ENCODE measurements at places on chromosomes 5 and 9.

DNA sequence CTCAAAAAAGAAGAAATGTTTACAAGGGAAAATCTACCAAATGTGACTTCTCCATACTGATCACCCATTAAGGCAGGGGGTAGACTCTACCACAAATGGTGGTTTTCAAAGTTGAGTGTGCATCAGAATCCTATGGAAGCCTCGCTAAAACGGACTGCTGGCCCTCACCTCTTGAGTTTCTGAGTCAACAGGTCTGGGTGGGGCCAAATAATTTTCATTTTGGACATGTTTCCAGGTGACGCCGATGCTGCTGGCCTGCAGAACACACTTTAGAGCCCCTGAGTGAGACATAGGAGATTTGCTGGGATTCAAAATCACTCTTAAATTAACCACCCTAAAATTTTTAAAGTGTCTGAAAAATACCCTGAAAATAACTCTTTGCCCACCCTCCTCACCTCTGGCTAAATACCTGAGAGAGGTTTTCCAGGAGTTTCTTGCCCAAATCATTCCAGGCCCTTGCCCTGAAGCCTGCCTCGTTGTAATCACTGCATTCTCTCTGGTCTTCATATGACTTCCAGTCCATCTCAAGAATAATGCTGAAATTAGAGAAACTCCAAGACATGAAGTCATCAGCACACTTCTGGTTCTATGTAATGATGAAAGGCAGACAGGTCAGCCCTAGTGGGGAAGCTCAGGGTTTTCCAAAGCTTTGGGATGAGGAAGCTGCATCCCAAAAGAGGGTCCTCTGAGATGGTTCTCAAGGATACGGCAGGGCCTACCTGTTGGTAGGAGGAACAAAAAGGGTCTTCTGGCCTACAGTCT lies 18.2 kb downstream of the C9orf152 start:
- DNase-seq: no peak

GRCh38 chr5:129118405-129118804 lies 23.9 kb downstream of the ISOC1 start:
- DNase-seq: no peak

DNA sequence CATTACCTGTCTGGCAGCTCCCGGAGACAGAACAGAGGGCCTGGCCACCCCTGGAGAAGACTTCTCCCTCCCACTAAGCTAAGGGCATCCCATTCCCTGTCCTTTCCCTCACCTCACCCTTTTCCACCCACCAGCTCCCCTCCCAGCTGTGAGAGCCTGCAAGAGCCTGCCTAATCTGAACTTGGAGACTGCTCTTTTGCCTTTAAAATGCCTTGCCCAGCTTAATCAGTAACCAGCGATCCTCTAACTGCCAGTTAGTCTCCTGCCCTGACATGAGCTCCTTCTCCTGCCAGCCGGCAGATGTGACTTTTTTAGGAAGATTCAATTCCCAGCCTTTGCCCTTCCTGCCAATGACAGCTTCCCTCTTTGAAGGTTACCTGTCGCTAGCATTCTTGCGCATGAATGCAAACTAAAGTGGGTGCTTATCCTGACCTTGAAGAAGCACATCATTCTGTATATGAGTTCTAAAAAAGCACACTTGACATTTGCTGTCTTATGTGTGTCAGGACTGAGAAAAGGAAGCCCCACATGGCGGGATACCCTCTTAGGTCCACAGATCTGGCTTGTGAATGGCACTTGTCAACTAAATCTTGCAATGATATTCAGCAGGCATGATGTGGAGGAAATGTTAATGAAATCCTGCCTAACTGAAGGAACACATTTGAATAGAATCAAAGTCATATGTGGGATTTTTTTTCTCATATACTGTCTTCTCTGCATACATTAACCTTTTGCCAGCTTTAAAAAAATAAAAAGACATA lies 411.2 kb upstream of the SLC30A5 start:
- DNase-seq: no peak

GRCh38 chr9:106284296-106284695 lies 578.7 kb upstream of the ZNF462 start:
- no peak for DNase-seq

GRCh38 chr5:55758231-55758630 lies 20.4 kb downstream of the DDX4 start:
- no peak for DNase-seq

DNA sequence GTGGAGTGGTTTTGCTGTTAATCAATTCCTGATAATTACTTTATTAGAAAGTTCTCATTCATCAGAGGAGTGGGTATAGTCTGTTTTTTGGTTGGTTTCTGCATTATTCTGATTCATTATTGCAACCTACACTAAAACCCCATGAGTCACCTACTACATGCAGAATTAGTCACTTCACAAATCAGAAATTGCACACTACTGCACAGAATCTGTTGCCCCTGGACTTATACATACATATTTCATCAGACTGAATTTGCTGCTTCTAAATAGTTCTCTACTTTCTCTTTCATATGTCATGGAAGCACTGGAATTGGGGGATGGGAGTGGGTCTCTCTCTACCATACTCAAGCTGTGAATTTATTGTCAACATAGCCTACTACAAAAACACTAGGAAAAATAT lies 585.1 kb downstream of the DNAH5 start:
- DNase-seq: no peak

GRCh38 chr9:89484475-89485404 lies 13.2 kb downstream of the SEMA4D start:
- DNase-seq: no peak

GRCh38 chr9:126424511-126424910 lies 97.9 kb downstream of the MVB12B start:
- no peak for DNase-seq

GRCh38 chr5:160903551-160903950 lies 51.5 kb upstream of the ATP10B start:
- no peak for DNase-seq

Data from activated naive CD4-positive, alpha-beta T cell treated with anti-CD3 and anti-CD28 coated beads, Interleukin-2, amount 50 U/mL, for 16 hours (primary cell).